ENCODE measurements at places on chromosomes 7 and 10.

- no peak for DNase-seq
Measured at GRCh38 chr10:133422223-133422806, 2.1 kb downstream of the SPRN start.

GRCh38 chr7:40701836-40702551 lies 567.2 kb downstream of the SUGCT start:
- DNase-seq = no peak

GRCh38 chr10:9951481-9952257 lies 1066.0 kb upstream of the CELF2 start:
- no peak for DNase-seq

GRCh38 chr10:31320550-31321211 lies 1.7 kb downstream of the ZEB1 start:
- DNase-seq = no peak

DNA sequence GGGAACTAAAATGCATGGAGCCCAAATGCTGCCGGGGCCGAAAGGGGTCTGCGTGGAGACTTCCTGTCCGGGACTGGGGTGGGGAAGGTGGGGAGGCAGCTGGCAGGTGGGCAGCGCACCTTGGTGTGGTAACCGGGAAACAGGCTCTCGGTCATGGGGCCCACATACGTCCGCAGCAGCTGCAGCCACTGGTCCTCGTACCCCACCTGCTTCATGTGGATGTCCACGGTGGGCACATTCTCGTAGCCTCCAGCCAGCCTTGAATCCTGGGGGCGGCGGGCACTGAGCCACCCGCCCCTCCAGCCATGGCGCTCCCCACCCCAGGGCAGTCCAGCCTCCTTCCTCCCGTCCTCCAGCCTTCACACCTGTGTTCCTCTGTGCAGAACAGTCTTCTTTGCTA lies 6.6 kb upstream of the MOGAT3 start:
- no peak for DNase-seq

GRCh38 chr7:12146813-12147212 lies 64.3 kb upstream of the TMEM106B start:
- no peak for DNase-seq

DNA sequence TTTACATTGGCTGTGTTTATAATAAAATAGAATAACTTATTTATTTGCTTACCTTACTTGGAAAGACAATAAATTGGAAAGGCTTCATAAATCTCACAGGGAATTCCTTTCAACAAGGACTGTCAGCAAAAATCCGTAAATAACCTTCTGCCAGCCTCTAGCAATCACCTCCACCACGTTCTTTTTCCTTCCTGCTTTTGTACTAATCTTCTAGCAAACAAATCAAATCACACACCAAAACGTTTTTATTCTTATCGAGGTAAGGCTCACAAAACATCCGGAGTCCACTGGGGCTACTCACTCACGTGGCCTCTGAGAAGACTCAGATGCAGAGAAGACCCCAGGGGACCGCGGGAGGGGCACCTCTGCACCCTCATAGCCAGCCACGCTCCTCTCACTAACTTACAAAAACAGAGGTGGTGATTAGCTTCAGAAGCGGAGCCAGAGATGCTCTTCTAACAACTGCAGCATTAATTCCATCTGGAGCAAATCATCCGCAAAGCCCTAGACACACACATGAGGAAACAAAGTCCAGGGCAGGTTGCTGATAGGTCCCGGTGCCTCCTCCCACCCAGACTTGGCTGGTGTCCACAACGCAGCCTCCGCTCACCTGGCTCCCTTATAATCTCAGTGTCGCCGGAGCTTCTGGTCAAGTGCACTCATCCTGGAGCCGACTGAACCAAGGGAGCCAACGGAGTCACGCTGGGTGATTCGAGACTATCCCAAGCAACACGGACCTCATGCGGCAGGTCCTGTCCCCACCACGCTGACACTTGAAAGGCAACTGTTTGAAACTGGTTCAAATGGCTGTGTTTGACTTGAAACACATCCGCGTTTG lies 22.5 kb downstream of the CTBP2 start:
- no peak for DNase-seq

DNA sequence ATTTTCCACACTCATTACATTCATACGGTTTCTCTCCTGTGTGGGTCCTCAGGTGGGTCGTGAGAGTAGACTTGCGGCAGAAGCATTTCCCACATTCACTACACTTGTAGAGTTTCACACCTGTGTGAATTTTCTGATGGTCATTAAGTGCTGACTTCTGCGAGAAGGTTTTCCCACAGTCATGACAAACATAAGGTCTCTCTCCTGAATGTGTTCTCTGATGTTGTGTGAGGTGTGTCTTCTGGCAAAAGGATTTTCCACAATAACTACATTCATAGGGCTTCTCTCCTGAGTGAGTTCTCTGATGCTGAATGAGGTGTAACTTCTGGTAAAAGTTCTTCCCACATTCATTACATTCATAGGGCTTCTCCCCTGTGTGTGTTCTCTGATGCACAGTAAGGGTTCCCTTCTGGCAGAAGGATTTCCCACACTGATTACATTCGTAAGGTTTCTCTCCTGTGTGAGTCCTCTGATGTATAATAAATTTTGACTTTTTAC lies 15.1 kb downstream of the ZNF12 start:
- DNase-seq = no peak

DNA sequence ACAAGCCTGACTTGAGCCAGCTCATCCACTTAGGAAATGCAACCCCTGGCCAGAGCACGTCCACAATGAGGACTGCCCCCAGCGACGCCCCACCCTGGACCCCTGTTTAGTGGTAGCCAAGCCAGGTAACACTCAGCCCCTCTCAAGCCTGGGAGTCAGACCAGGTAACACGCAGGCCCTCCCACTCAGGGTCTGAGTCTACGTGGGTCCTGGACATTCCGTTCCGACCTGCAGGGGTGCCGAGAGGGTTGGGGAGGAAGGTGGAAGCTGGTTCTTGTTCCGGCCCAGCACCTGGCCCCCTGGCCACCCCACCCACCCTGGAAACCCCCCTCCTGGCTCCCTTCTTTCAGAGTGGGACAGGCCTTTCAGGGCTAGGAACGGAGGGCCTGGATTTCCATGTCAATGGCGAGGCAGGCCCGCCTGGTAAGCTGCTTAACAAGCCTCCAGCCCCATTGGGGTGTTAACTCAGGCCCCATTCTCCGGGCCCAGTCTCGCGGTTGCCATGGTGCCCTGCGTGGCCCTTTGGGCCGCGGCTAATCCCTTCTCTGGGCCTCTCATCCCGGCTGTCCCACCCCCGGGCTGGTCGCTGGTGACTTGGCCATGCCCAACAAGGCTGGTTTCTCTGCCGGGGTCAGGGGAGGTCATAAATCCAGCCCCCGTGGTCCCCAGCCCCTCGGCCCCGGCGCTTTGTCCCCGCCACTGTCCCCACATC lies 19.7 kb upstream of the LFNG start:
- no peak for DNase-seq

DNA sequence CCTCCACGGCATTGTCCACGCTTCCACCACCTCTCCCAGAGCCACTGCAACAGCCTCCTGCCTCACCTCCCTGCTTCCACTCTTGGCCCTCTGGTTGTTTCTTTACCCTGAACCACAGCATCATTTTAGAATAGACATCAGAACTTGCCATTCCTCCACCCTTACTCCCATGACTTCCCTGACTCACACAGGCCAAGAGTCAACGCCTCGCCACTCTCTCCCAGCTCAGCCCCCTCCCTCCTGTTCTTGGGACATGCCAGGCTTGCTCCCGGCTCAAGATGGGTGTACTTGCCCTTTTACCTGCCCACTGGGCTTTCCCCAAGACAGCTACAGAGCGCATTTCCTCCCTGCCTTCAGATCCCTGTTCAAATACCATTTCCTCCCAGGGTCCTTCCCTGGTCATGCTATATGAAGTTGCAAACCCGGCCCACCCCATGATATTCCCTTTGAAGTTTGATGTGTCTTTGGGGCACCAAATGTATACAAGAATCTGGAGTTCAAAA lies 429.1 kb downstream of the RPS24 start:
- DNase-seq = no peak

DNA sequence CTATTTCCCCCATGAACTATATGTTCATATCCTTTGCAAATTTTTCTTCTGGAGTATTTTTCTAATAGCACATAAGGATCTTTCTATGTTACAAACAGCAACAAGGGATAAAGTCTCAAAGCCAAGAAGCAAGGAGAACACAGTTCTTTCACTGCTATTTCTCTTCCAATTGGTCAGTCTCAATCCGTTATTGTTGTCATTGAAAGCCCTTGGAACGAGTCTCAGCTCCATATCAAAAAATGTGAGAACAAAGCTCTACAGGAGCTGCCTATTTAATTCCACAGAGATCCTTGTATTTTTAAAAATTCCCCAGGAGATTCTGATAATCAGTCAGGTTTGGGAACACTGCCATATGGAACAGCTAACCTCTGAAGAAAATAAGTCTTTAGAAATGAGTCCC lies 15.7 kb downstream of the SLC35B4 start:
- DNase-seq = no peak

- no peak for DNase-seq
Measured at GRCh38 chr7:88806280-88807037, 10.9 kb upstream of the TEX47 start.

DNA sequence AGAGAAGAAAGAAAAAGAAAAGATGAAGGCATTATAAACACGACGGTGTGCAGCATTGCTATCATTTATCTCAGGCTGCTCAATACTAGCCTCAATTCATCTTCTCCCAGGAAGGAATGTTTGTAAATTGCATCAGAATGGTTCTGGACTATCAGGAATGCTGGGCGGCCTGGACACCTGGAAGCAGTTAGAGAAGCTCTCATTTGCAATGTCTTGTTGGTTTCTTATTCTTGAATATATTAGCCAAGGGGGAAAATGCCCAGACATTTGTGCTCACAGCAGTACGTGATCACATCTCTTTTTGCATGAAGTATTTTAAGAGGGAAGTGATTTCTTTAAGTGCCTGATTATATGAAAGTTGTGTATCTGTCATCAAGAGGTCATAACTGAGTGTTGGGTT lies 85.6 kb upstream of the IMMP2L start:
- no peak for DNase-seq

- no peak for DNase-seq
Measured at GRCh38 chr7:28142650-28143049, 37.9 kb downstream of the JAZF1 start.

DNA sequence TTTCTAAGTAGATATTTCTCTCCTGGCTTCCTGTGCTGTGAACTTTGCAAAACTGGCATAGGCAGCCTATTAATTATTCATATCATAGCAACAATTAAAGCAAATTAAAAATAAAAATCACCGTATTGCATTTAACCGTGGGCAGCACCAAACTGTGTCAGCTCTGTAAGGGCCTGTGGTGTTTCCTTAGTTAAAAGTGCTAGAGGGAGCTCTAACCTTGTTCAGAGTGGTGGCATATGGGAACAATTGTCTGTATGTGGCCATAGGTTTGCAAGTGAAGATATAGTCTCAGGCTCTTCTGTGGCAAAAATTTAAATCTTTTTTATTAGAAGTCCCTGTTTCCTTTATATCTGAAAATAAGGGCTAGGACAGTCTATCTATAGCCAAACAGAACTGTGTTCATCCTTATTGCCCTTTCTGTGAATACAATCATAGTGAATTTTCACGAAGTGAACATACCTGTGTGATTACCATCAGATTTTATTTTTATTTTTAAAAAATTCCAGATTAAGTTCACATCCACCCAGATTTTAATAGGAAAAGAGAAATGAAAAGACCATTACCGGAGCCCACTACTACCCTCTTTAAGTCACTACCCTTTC lies 92.6 kb downstream of the POLL start:
- no peak for DNase-seq

DNA sequence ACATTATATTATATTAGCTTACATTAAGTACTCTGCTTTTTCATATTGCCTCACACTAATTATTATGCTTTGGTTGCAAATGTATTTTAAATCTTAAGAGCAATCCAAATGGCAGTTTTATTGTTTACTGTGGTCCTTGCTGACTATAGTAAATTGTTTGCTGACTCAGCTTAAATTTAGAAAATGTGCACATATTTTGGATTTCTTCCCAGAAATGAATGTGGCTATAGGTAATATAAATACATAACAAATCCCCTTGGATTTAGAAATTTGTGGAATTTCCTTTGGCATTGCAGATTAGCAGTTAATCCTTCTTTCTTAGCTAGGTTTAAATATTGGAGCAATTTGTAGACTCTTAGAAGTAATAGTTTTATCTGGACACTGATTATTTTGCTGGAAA lies 565.8 kb downstream of the NRG3 start:
- DNase-seq = no peak

- no peak for DNase-seq
Measured at GRCh38 chr10:112126901-112127300, 56.7 kb downstream of the GPAM start.

DNA sequence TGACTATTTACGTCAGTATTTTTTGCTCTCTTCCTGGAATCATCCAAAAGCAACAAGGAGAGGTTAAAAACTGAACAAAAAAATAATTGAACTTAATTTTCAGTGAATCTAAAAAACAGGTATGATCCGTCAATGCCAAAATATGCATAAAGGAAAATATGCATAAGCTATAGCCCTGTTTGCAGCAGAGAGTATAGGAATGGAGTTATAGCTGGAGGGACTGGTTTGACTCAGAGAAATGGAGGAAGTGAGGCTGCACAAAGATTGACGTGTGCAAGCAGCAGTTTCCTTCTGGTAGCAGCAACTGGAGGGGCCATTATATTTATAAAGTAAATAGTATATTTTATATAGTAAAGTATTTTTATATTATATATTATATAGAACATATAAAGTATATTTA lies 37.1 kb downstream of the GNG11 start:
- no peak for DNase-seq

DNA sequence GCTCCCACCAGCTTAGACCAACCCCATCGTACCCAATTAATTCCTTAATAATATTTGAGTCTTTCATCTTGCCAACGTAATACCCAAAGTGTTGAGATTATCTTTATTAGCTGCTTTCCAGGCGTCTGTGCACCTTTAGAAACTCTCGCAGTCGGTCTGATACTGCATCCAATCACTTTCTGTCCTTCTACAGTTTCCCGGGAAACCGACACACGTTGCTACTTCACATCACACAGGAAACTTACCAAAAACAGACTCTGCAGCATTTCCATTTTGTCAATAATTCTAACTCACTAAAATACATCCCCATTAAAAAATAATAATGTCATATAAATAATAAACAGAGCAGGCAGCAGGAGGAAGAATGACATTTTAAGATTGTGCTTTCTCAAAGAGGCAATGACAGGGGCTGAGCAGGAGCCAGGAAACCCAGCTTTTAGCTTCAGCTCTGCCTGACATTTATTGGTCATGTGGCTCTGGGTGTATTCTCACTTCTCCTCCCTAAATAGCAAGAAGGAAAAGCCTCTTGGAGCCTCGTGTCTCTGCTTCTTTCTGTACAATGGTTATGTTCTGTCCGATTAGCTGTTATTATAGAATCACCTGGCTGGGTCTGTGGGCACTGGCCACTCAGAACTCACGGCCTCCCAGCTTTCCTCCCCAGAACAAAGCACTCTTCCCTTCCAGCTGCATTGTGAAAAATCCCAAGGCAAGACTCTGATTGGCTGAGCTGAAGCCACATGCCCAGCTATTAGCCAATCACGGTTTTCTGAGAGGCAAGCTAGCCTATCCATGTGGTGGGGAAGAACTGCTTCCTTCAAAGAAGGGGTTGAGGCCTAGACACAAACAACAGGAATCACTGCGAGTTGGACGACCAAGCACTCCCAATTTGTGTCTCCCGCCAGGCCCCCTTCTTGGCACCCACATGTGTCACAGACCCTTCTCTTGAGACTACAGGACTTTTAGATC lies 424.7 kb upstream of the FOXK1 start:
- no peak for DNase-seq
